AG09319 (cell line): ENCODE measurements at places on chromosomes 2 and 18.

- DNase-seq = no peak
Measured at GRCh38 chr2:63539416-63540162, 48.7 kb downstream of the WDPCP start.

DNA sequence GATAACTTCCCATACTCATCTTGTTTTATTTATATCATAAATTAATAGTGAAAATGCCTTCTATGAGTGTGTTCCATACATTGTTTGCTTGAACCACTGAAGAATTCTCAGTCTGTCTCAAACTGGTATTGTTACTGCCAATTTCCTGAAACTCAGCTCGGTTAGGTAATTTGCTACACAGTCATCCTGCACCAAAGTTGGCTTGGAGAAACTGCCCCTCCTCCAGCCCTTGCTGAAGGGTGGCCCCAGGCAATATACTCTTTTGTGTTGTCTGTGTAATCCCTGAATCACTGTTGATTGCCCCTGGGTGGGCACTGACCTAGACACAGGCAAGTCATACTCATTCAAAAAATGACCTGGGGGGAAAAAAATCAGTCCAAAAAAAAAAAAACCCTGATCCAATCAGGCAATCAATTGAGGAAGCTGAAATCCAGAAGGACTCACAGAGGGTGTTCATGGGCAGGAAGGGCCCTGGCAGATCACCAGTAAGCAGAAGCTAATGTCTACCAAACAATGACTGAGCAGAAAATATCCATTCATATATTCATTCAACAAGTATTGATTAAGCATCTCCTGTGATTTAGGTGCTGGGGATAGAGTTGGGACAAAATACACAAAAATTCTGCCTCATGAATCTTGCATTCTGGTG is 3.8 kb upstream of the SESTD1 start:
- no peak for DNase-seq

- DNase-seq = no peak
Measured at GRCh38 chr2:108573061-108573460, 38.8 kb downstream of the LIMS1 start.

- DNase-seq = no peak
Measured at GRCh38 chr18:44123743-44124142, 556.9 kb upstream of the SETBP1 start.

GRCh38 chr2:164841719-164842623 is at the start of gene COBLL1:
Gene COBLL1, minus strand, starts transcription at chr2:164841823. Its CDS starts 627 bp downstream, at chr2:164841196.
- DNase-seq = no peak

DNA sequence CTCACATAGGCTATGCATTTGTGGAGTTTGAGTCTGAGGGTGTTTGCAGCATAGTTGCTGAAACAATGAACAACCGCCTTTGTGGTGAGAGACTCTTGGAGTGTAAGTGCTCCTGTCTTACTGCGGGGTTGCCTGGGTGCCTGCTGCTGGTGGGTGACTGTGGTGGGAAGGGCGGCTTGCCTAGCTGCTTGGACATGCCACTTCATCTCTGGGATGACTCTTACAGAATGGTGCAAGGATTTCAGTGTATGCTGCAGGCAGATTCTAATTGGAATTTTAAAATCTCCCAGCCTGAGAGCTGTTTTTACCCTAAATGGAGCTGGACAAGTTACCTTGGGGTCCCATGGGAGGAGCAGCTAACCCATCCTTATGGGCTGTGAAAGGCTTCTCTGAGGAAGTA is 50.1 kb downstream of the CYP27C1 start:
- no peak for DNase-seq

- peak; percentile 20 for DNase-seq
Measured at GRCh38 chr2:228657807-228658402, 476.4 kb upstream of the SPHKAP start.

GRCh38 chr2:45895241-45895861 is 243.9 kb downstream of the PRKCE start:
- DNase-seq = no peak

- DNase-seq = no peak
Measured at GRCh38 chr18:68176901-68177300, 538.0 kb downstream of the TMX3 start.

DNA sequence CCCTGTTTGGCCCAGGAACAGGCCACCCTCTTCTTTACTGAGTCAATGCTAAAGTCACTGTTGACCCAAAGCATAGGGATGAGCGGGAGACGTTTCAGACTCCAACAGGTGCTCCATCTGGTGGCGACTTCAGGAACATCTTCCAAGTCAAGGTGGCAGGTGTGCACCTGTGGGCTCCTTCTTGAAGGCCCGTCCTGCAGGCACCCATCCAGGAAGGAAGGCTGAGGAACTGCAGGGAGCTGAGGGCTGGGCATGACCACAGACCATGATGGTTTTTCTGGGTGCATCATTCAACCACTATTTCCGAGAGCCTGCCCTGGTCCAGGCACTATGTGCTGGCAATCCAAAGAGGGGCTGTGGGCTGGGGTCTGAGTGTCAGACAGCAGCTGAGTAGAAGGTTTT is 142.8 kb downstream of the NDUFA10 start:
- DNase-seq = no peak

DNA sequence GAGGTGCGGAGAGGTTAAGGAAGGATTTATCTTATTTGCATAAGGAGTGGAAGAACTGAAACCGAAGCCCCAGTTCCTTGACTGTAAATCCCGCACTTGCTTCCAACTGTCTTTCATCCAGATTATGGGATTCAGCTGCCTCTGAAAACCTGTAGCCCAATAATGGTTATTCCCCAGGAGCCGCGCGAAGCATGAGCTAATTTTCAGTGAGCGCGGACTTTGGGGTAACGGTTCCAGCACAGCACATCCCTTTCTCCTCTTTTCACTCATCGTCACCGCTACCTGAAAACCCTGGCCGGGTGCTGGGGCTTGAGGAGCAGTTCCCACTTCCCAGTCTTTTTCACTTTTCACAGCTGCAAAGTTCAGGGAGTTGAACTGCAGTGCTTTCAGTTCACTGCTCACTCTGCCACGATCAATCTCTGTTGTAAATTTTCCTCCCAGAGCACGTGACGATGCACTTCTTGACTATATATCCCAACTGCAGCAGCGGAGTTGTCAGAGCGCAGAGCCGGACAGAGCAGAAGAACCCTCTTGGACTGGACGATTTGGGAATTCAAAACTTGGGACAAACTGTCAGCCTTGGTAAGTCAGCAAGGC is at the start of gene KCNE4:
Gene KCNE4 (plus strand): TSS at position 498 of the 597 bp plus-strand sequence. CDS start 641 bp downstream, outside the sequence.
- no peak for DNase-seq

- no peak for DNase-seq
Measured at GRCh38 chr2:197604117-197604860, 71.1 kb downstream of the RFTN2 start.

- no peak for DNase-seq
Measured at GRCh38 chr2:37391711-37392110, 47.3 kb downstream of the QPCT start.

DNA sequence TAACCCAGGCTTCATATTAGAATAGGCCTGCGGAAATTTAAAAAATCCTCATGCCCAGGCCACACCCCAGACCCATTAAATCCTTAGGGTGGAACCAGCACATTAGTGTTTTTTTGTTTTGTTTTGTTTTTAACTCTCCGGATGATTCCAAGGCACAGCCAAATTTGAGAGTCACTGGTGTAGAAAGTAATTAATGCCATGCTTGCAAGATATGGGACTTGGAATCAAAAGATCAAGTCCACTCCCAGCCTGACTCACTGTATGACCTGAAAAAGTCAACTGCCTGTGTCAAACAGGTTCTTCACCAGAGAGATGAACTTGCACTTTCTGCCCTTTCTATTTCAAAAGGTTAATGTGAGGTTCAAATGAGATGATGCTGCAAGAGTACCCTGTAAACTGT is 310.3 kb upstream of the LYPD1 start:
- no peak for DNase-seq

DNA sequence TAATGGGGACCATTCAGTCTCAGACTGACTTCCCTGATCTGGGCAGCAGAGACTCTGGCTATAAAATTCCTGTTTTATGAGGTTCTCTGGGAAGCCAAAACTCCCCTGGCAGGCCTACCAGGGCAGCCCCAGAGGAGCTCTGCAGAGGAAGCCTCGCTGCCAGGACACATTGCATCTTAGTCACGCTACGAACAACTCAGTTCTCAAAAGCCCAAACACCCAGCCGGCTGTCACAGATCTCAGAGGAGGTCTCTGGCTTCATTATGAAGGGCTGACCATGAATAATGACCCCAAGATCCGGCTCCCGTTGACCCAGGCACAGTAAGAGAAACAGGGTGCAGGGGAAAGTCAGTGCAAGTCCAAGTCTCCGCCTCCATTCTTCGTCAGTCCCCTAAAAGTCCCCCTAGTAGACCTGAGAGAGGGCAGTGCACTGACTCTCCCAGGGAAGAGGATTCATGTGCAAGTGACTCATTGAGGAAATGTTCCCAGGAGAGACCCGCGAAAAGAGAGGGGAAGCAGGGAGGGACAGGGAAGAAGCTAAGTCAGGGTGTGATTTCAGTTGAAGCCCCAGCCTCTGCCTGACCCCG is 212.3 kb downstream of the CYP26B1 start:
- DNase-seq = peak; percentile 42

DNA sequence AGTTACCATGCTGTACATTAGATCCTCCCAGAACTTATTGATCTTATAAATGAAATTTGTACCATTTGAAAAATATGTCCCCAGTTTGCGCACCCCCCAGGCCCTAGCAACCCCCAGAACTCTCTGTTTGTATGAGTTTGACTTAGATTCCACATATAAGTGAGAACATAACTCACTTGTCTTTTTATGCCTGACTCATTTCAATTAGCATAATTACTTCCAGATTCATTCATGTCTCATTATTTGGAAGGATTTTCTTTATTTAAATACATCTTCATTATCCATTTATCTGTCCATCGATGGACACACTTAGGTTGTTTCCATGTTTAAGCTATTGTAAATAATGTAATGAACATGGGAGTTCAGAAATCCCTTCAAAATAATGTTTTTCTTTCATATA is 705.9 kb downstream of the CCDC85A start:
- no peak for DNase-seq

DNA sequence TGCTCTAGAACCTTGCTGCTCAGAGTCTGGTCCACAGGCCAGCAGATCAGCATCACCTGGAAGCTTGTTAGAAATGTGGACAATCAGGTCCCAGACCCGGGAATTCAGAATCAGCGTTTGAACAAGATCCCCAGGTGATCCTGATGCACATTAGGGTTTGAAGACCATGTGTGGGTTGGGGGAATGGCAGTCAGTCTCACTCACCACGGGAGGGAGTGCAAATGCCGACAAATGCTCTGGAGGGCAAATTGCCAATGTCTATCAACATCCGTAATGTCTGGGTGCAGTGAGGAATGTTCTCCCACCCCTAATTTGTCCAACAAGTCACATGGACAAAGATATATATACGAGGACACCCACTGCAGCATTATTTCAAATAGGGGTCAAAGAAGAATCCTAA is 34.5 kb downstream of the INPP5D start:
- DNase-seq = no peak

DNA sequence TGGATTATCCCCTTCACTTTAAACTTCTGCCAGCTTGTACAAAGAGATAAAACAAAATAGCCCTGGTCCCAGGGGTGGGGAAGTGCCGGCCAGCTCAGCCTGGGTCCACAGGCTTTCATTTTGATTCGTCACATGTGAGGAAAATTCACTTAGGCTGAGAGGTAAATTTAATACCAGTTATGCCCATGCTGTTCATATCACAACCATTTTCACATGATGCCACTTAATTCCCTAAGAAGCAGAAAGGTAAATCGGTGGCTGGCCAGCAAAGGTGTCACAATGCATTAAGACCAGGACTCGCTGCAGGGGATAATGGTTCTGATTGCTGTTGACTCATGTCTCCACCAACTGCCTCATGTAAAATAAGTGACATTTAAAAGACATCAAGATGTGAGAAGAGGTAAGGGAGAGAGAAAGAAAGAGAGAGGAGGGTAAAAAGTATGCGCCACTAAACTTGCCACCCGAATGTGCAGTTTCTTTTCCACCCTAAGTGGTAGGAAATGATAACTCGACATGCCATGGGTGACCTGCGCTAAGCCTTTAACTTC is 261.0 kb upstream of the SIX3 start:
- no peak for DNase-seq

GRCh38 chr2:132678483-132678882 is 8.5 kb upstream of the LYPD1 start:
- no peak for DNase-seq

GRCh38 chr2:241224851-241225438 is 36.5 kb downstream of the ANO7 start:
- DNase-seq = no peak

- DNase-seq = no peak
Measured at GRCh38 chr2:25036221-25036559, 5.7 kb upstream of the EFR3B start.

- DNase-seq = no peak
Measured at GRCh38 chr2:40279001-40279400, 172.9 kb downstream of the SLC8A1 start.

- no peak for DNase-seq
Measured at GRCh38 chr2:26251893-26252292, 7.2 kb downstream of the HADHB start.

GRCh38 chr2:227462462-227462951 is 9.4 kb upstream of the AGFG1 start:
- no peak for DNase-seq

GRCh38 chr18:23802817-23803216 is 113.6 kb downstream of the LAMA3 start:
- DNase-seq = no peak

- no peak for DNase-seq
Measured at GRCh38 chr18:9716780-9717563, 8.9 kb downstream of the RAB31 start.

GRCh38 chr18:74063557-74063956 is 84.1 kb downstream of the FBXO15 start:
- DNase-seq = no peak

- DNase-seq = peak; percentile 69
Measured at GRCh38 chr2:45962177-45962921, 310.9 kb downstream of the PRKCE start.

GRCh38 chr18:26057344-26057773 is 33.1 kb downstream of the SS18 start:
- no peak for DNase-seq

DNA sequence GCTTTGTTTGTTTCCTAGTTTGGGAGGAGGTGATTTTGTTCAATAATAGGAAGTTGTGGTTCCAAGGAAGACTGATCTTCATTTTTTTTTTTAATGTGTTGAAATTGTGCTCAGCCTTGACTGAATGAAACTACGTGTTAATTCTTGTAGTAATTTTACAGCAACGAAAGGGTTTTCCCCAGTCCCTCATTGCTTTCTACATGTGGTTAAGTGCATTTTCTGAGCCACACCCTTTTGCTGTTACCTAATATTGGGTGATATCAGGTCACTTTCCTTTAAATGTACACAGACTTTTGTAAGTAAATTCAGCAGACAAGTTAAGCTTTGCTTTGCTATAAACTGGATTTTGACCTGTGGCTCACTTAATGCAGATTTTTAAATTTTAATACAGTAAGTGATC is 73.6 kb downstream of the OTX1 start:
- DNase-seq = no peak

GRCh38 chr2:213238753-213239495 is 45.3 kb upstream of the SPAG16 start:
- DNase-seq = peak; percentile 36

DNA sequence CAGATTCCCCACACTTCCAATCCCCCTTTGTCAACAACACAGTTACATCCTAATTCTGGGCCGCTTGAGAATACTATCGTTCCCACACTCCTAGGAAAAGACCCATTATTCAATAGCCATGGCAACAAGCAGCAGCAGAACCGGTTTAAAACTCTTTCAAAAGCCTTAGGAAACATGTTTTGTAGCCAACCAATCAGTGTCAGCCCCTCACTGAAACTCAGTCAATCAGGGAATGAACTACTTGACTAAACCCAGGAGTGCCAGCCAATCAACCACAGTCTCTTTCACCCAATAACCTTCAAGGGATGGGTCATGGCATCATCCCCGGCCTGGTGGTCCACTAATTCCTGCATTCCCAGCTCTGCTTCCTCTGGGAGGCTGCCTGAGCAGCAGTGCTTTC is 204.8 kb upstream of the HS6ST1 start:
- no peak for DNase-seq
